A549 (cell line): ENCODE measurements at places on chromosomes 5 and 9. TPM values are rescaled to one million over a fixed set of nuclear protein-coding genes. Genes with fewer than 3 reads are reported as not detected.

GPR151 gene
- polyA plus RNA-seq = not detected in 3 replicates

ARL14EPL gene
- 0.05 to 0.12 TPM (median 0.12 TPM) in 3 replicates for polyA plus RNA-seq

GFI1B gene
- not detected in 3 replicates for polyA plus RNA-seq

GRCh38 chr9:129857207-129857606 lies 21.9 kb downstream of the USP20 start:
- DNase-seq = no peak

DNA sequence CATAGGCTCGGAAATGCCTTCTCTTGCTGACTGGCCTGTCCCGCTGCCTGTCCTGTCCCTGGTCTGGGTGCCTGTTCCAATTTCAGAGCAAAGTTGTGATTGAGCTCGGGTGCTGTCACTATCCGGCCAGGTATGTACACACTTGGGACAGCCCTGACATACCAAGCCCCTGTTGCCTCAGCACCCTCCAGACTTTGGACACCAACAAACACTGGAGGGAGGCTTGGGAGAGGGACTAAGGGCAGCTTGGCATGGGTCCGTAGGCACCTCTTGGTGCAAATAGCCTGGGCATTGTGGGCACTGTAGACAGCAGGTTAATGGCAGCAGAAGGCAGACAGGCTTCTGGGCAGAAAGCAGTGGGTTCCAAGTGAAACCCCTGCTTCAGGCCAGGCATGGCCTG lies 86.3 kb upstream of the SEMA6A start:
- no peak for DNase-seq

GRCh38 chr9:2016408-2017330 lies 1.5 kb downstream of the SMARCA2 start:
- peak; percentile 82 for DNase-seq

DNA sequence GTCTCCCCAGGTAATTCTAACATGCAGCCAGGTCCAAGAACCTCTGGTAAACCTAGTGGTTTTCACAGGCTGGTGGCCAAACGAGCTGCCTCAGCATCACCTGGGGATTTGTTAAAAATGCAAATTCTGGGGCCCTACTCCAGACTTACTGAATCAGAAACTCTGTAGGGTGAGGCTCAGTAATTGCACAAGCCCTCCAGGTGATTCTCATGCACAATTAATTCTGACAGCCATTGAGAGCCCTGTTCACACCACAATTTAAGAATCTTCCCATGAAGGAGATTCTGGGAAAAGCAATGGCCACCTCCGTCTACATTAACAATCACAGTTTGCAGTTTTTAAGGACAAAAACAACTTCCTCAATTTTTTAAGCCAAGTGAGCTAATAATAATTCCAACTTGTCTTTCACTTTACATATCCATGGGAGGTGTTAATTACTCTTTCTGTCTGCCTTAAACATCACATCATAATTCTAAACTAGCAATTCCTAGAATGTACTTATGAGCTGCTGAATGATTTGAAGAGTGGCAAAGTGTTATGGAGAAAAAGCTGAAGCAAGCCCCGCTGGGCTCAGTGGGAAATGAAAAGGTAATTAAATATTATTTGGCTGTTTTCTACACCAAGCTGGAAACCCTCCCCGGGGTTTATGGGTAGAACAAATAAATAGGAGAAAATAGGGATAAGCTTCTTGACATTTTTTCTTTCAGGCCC lies 70.0 kb downstream of the GLDC start:
- no peak for DNase-seq

DNA sequence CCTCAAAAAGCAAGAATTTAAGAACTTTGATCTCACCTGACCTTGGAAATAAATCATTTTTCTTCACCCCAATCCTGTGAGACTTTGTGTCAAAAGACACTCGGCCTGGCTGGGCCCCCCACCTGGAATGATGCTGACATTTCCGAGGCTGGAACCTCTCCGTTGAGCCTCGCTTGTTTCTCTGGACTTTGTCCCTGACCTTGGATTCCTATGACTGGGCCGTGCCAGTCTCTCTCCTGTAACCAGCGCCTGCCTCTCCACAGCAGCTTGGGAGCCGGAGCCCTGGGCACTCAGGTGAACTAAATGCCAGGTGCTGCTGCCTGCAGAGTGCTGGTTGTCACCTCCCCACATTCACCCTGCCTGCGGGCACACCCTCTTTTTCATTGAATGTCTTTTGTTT lies 62.7 kb downstream of the RETREG1 start:
- no peak for DNase-seq

DNA sequence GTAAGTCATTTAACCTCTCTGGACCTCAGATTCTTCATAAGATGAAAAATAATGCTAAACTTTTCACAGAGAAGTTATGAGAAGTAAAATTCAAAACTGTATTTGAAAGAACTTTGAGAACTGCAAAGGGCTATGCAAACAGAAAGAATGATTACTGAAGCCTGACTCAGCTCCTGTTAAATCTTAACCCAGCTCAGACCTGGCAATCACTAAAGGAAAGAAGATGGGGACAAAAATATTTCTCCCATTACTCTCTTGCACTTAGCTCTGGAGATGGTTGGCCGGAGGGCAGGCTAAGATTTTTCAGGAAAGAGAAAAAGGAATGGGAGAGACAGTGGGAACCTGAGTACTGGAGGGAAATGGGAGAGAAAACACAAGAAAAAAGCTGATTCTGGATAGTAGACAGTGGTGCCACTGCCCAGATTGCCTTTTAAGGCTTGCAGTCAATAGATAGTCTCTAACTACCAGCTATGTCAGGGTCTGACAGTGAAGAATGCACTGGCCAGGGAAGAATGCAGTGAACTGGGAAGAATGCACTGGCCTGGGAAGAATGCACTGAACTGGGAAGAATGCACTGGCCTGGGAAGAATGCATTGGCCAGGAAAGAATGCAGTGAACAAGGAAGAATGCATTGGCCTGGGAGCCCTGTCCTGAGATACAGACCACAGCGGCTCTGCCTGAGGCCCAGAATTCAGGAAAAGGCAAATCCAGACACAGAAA lies 25.2 kb upstream of the CEMIP2 start:
- DNase-seq = peak; percentile 67
